ENCODE measurements at places on chromosomes 7 and 10.

DNA sequence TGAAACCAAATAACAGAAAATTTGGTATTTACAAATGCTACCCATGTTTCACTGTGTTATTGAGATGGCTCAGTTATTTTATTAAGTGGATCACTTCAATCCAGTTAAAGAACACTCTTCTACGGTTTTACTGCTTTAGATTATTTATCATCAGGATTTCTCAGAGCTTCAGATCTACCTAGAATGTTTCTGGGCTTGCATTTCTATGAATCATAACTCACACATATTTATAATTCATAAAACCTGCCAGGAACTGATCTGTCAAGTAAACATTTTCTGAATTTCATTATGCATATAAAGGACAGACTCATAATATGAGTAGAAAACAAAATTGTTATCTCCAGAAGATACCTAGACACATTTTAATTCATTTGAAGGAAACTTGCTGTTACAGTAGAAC lies 1172.3 kb upstream of the LRRTM3 start:
- no peak for DNase-seq

- no peak for DNase-seq
Observed at GRCh38 chr10:102632394-102633111, 11.7 kb upstream of the TRIM8 start.

DNA sequence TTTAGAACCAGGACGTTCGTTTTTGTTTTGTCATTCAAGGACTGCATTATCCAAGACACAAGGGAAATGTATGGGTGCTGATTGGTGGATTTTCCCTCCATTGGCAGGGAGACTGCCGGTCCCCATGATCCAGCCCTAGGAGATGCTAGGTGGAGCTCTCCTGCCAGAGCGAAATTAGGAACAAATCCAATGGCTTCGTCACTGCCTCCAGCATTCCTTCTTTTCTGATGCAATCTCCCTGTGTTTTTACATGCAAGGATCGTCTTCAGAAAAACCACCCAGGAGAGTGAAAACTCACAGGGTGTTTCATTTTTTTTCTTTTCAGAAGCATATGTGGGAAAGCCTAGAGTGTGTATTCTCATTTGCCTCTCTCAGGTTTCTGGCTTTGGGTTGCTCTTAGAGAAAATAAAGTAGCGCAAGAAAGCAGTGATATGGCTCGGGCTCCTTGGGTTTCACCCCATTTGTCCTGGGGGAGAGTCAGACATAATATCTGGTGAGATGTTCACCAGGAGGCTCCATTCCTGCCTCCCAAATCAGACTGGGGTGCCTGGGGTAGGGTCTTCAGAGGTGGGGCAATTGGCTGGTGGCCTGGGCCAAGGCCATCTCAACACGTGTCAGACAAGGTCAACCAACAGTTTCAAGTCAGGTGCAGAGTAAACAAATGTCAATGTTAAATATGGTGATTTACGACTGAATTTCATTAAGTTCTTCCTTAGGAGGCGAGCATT lies 450.9 kb upstream of the MKI67 start:
- no peak for DNase-seq

GRCh38 chr7:1027242-1028043 lies 16.9 kb upstream of the GPR146 start:
- DNase-seq = peak; percentile 16

DNA sequence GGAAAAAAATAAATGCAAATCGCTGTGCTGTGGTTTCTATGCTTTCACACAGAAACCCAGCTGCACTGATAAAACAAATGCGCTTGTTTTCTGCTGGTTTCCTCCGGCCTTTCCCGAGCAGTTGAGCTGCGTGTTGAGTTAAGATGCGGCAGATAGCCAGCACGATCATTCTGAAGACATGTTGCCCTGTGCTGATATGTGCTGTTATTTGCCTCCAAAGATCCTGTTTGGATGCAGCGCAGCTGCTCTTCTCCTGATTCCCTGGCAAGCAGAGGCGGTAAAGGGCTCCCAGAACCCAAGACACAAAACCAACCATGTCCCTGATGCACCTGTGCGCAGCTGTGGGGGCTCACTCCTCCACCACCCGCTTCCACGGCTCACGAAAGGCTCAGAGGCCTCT lies 225.4 kb downstream of the PAXIP1 start:
- no peak for DNase-seq

DNA sequence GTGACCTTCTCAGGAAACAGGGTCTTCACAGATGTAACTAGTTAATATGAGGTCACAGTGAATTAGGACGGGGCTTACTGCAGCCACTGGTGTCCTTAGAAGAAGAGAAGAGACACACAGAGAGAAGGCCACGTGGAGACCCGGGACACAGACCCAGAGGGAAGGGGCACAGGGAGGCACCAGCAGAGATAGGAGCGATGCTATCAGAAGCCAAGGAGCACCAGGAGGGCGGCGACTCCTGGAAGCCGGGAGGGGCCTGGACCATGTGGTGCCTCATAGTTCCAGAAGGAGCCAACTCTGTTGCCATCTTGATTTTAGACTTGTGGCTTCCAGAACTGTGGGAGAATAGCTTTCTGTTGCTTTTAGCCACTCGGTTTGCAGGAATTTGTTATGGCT lies 505.9 kb downstream of the TCERG1L start:
- no peak for DNase-seq

DNA sequence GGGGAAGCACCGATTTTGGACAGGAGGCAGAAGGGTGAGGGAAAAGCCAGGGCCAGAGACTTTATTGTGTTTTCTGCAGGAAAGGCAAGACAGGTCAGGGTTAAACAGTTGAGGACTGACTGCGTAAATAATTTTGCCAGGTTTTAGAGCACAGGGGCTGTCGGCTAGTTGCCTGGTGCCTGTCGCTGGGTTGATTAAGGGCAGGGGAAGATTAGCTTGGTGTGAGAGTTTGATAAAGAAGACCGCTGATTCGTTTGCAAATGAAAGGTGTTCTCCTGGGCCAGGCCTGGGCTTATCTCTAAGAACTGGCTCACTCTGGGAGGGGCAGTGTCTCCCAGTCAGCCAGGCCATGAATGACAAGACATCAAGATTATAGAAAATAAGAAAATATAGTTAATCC lies 75.6 kb downstream of the SLC37A3 start:
- no peak for DNase-seq

DNA sequence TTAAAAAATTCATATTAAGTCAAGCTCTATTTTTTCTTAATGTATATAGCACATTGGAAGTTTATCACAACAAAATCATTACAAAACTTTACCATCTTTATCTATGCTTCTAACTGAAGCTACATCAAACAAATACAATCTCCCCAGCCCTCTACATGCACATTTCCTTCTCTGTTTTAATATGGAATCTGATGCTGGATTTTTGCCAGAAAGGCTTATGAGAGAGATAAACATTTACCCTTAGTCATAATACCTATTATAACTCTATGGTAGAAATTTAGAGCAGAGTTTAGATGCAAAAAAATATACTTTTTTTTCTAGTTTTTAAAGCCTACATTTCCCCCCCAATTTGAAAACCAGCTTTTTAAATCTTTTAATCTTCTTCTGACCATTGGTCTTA lies 1198.6 kb downstream of the GATA3 start:
- DNase-seq = no peak

- no peak for DNase-seq
Observed at GRCh38 chr10:52499281-52499680, 185.2 kb downstream of the DKK1 start.

Measured in GOT3 (cell line).